ENCODE measurements at places on chromosomes 6 and 20.

GRCh38 chr20:39849664-39850063 is 839.4 kb downstream of the MAFB start:
- H3K4me3 ChIP-seq, result no peak overlapping the region
- H3K27ac ChIP-seq, result no peak overlapping the region
- H3K4me1 ChIP-seq, result no peaks in the 10 kb centered on the region
- no peaks in the 10 kb centered on the region for H3K36me3 ChIP-seq
- no peak for DNase-seq
- H3K27me3 ChIP-seq, result no peaks in the 10 kb centered on the region

- H3K36me3 ChIP-seq, result no peaks in the 10 kb centered on the region
- no peak for DNase-seq
- no peaks in the 10 kb centered on the region for H3K27me3 ChIP-seq
- H3K4me1 ChIP-seq, result no peaks in the 10 kb centered on the region
Observed at GRCh38 chr20:21944227-21944626, 238.8 kb downstream of the PAX1 start.

DNA sequence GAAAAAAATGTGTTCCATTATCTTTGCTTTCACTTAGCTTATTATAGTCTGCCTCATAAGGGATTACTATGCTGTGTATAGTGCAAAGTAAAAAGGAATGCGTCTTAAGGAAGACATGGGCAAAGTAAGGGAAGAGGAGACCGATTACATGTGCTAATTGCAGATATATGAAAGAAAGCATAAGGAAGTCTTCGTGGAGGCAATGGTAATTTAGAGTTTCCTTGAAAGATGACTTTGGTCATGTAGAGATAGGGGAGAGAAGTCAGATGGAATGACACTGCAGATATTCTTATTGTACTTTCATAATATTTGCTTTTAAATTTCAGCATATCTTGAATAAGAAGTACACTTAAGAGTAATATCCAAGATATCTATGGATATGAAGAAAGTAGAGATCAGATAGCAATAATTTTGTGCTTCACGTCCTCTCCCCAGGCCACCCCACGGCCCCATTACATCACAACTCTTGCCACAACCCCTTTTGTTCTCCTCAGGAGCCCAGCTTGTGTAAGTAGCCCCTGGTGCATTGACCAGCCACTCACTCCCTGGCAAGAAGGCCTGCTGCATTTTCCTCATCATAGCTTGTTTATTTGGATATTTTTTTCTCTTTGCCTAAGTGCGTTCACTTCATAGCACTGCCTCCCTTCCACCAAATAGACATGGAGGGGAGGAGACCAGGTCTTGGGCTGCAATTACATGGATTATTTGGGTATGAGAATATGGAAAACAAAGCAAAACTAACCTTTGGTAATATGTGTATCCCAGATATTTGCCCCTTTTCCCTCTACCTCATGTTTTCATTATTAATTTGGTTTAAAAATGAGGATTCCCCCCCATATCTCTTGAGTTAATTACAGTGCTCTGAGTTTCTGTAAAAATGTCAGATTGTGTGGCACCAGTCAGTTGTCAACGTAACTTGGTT is 30.7 kb upstream of the COL10A1 start:
- no peak overlapping the region for H3K4me3 ChIP-seq
- no peak overlapping the region for H3K27ac ChIP-seq
- H3K36me3 ChIP-seq, result peaks cover 13% of the 10 kb centered on the region
- no peak for DNase-seq
- no peaks in the 10 kb centered on the region for H3K27me3 ChIP-seq

- H3K27ac ChIP-seq, result peak overlapping the region; percentile 97
- H3K36me3 ChIP-seq, result peaks cover 43% of the 10 kb centered on the region
- peak; percentile 81 for DNase-seq
- no peaks in the 10 kb centered on the region for H3K27me3 ChIP-seq
- peak overlapping the region; percentile 81 for H3K4me3 ChIP-seq
- H3K4me1 ChIP-seq, result peaks cover 32% of the 10 kb centered on the region
Observed at GRCh38 chr6:25138233-25138933, 140.8 kb upstream of the CARMIL1 start.

- peak within 1 kb of the TSS; percentile 74 for H3K4me3 ChIP-seq
- H3K4me1 ChIP-seq, result peaks cover 17% of the 10 kb centered on the region
- no peaks in the 10 kb centered on the region for H3K36me3 ChIP-seq
- peak; percentile 57 for DNase-seq
- peaks cover 42% of the 10 kb centered on the region for H3K27me3 ChIP-seq
Observed at GRCh38 chr20:13220904-13221297, at the start of gene ISM1. ISM1 (plus strand) TSS chr20:13221274; CDS start chr20:13221777, 503 bp downstream.

- H3K27ac ChIP-seq, result peak overlapping the region; percentile 92
- H3K36me3 ChIP-seq, result no peaks in the 10 kb centered on the region
- peaks cover 53% of the 10 kb centered on the region for H3K4me1 ChIP-seq
- DNase-seq, result no peak
- no peaks in the 10 kb centered on the region for H3K27me3 ChIP-seq
- peak overlapping the region; percentile 62 for H3K4me3 ChIP-seq
Observed at GRCh38 chr6:129749749-129750120, 39.8 kb upstream of the ARHGAP18 start.

DNA sequence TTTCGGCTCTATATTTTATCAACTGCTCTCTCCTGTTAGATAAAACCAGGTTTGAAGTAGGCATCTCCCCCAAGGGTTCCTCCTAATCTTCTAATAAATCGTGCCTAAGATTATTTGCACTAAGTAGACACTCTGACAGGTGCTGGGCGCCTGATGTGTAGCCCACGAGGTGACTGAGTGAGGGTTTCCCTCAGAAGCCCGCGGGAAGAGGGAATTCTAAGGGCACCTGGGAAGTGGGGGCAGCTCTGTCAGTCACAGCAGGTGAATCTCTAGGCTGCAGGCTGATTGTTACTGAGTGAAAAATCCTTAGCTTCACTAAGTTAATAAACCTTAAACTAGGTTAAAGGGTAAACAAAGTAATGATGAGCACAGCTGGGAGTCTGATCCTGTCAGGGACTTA is 68.2 kb downstream of the PXDC1 start:
- H3K36me3 ChIP-seq, result no peaks in the 10 kb centered on the region
- no peak overlapping the region for H3K27ac ChIP-seq
- H3K27me3 ChIP-seq, result peaks cover 20% of the 10 kb centered on the region

- DNase-seq, result peak; percentile 69
- no peak overlapping the region for H3K27ac ChIP-seq
- H3K4me3 ChIP-seq, result no peak overlapping the region
- peaks cover 14% of the 10 kb centered on the region for H3K27me3 ChIP-seq
Observed at GRCh38 chr6:168355716-168356522, 36.3 kb upstream of the DACT2 start.

- no peak overlapping the region for H3K27ac ChIP-seq
- H3K4me3 ChIP-seq, result no peak overlapping the region
- H3K36me3 ChIP-seq, result no peaks in the 10 kb centered on the region
- no peaks in the 10 kb centered on the region for H3K4me1 ChIP-seq
- no peaks in the 10 kb centered on the region for H3K27me3 ChIP-seq
- DNase-seq, result no peak
Observed at GRCh38 chr6:71460933-71461332, 172.3 kb downstream of the OGFRL1 start.

- no peak overlapping the region for H3K27ac ChIP-seq
- H3K4me1 ChIP-seq, result no peaks in the 10 kb centered on the region
- no peak overlapping the region for H3K4me3 ChIP-seq
- peaks cover 4% of the 10 kb centered on the region for H3K36me3 ChIP-seq
- DNase-seq, result no peak
- no peaks in the 10 kb centered on the region for H3K27me3 ChIP-seq
Observed at GRCh38 chr20:2149507-2149906, 47.9 kb downstream of the STK35 start.

GRCh38 chr6:4776131-4776492 is at the start of gene CDYL:
CDYL (plus strand) TSS chr6:4776404; CDS start chr6:4776784, 380 bp downstream.
- peaks cover 15% of the 10 kb centered on the region for H3K36me3 ChIP-seq
- H3K27me3 ChIP-seq, result peaks cover 11% of the 10 kb centered on the region
- H3K27ac ChIP-seq, result peak within 1 kb of the TSS; percentile 92
- H3K4me3 ChIP-seq, result peak within 1 kb of the TSS; percentile 81
- DNase-seq, result peak; percentile 93

- no peak overlapping the region for H3K27ac ChIP-seq
- no peak overlapping the region for H3K4me3 ChIP-seq
- DNase-seq, result no peak
- H3K4me1 ChIP-seq, result peaks cover 38% of the 10 kb centered on the region
Observed at GRCh38 chr6:163446549-163446948, 32.0 kb downstream of the QKI start.

DNA sequence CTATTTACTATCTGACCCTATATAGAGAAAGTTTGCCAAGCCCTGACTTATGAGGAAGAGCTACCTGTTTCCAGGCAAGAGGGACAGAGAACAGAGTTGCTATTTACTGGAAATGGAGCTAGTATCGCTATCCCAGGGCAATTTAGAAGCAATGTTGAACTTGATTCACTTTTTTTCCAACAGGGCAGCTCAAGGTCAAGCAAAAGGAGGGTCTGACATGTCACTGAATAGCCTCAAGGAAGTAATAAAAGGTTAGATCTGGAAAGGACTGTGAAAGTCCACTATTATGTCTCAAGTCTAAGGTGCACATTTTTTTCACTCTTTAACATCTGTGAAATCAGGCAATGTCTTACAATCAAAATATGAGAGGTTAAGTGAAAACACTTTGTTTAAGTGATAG is 84.4 kb downstream of the CLIC5 start:
- no peak overlapping the region for H3K27ac ChIP-seq
- no peak for DNase-seq
- H3K4me1 ChIP-seq, result peaks cover 3% of the 10 kb centered on the region

DNA sequence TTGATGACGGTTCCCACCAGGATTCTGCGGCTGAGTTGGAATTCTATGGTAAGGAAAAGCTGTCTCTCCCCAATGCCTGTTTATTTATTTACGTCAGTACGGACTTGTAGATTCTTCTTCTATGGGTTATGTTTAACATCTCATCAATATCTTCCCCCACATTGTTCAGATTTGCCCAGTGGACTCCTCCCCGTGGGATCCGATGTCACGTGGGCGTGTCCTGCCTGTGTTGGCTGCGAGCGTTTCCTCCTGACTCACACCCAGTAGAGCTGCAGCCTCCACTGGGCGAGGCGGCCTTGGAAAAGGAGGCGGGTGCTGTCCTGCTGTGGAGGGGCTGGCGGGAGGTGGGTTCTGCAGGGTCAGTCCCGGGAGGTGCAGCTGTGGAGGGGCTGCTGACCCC is 46.8 kb upstream of the SLCO4A1 start:
- H3K27me3 ChIP-seq, result peaks cover 36% of the 10 kb centered on the region
- no peaks in the 10 kb centered on the region for H3K36me3 ChIP-seq
- peak; percentile 49 for DNase-seq
- H3K4me3 ChIP-seq, result no peak overlapping the region
- H3K4me1 ChIP-seq, result peaks cover 2% of the 10 kb centered on the region

GRCh38 chr6:75118925-75119515 is 86.8 kb downstream of the COL12A1 start:
- H3K27ac ChIP-seq, result no peak overlapping the region
- H3K36me3 ChIP-seq, result no peaks in the 10 kb centered on the region
- DNase-seq, result no peak

DNA sequence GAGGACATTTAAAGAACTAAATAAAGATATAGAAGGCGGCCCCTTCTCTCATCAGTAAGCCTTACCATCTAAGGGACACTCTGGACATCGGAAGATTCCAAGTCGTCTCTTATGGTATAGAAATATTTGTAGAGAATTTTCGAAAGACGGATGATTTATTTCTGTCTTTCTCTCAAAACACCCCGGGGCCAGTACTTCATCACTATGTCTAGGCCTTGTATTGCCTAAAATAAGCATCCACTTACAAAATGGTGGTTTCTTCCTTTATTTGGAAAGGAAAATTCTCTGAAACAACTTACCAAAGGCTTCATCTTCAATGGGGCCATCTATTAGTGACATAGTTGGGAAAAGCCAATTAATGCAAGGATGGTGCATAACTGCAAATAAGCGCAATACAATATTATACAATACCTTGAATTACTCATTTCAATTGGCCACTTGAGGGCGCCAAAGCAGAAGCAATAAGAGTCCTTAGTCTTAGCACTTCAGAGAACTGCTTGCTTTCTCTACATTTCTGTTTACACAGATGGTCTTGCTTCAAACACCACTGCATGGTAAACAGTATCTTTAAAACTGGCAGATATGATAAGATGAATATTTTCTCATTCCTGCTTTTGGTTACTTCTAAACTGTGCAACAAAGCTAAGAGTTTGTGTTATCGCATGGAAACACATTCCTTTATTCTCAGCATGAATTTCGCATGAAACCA is 113.2 kb downstream of the VIP start:
- no peaks in the 10 kb centered on the region for H3K4me1 ChIP-seq
- DNase-seq, result peak; percentile 80
- H3K4me3 ChIP-seq, result no peak overlapping the region
